ENCODE measurements at places on chromosomes 5 and 9.

- no peak for DNase-seq
Observed at GRCh38 chr5:53239301-53239990, 129.9 kb upstream of the MOCS2 start.

DNA sequence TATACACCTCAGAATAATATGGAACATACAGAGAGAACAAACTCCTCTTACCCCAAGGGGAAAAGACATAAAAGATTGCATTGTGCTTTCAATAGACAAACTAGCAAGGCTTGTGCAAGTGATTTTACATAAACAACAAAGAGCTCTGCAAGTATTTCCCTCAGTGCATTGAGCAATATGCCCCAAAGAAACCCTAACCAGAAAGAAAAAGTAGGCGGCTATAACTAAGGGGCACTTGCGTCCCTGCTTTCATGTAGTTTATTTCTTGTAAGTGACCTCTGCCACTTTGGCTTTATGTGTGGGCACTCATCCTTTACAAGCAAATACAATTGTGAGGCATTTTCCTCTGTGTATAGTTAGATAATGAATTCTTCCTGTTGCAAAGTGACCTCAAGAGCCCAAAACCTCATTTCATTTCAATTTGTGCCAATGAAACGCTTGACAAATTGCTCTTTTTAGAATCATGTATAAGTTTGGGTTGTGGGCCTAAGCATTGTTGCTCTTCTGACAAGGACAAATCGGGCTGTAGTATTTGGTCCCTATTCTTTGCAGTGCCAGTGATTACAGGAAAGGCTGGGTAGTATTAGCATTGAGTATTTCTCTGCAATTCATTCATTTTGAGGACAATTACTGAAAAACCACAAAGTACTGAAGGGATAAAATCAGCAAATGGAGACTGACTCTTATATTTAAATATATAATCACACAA lies 282.2 kb downstream of the DTWD2 start:
- DNase-seq = no peak

GRCh38 chr9:132214027-132214622 lies 52.3 kb downstream of the NTNG2 start:
- DNase-seq = peak; percentile 40

- DNase-seq = no peak
Observed at GRCh38 chr9:35730486-35730854, 1.5 kb downstream of the TLN1 start.

DNA sequence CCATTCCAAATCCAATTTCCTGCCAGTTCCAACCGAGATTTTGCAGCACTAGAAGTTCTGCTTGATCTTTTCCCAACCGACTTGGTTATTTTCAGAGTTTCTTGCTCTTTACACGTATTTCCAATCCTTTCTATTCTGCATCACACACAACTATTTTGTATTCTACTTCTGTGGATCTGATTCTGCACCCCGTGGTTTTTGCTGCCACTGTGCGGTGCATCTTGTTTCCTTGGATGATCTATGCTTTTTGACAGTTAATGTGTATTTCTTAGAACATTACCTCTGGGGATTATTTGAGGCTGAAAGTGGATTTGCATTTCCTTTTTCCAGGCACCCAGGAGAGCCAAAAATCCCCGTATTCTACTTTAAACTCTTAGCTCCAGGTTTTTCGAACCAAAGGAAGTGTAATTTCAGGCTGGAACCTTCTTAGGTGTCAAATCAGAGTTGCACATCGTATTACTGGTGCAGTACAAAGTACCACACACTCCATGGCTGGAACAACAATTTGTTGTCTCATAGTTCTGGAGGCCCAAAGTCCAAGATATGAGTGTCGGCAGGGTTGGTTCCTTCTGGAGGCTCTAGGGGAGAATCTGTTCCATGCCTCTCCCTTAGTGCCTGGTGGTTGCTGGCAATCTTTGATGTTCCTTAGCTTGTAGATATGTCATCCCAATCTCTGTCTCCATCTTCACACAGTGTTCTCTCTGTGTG lies 14.7 kb upstream of the SARDH start:
- DNase-seq = no peak
